GDM1 (cell line): ENCODE measurements at places on chromosomes 5 and 9.
A peak's percentile ranks its signal among the peaks of the same experiment; 100 is the strongest.

DNA sequence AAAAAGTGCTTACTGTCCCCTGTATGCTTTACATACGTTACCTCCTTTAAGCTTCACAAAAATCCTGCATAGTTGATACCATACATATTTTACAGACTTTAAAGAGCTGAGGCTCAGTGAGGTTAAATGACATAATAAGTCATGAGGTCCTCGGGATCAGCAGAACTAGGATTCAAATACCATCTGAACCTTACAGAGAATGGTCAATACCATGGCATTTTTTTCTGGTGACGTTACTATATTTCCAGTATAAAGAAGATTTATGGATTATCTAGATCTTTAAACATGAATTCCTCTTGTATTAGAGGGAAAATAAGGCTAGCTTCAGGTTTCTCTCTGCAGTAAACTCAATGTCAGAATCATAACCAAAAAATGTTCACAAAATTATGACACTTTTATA lies 153.7 kb upstream of the GPR151 start:
- DNase-seq, result no peak

DNA sequence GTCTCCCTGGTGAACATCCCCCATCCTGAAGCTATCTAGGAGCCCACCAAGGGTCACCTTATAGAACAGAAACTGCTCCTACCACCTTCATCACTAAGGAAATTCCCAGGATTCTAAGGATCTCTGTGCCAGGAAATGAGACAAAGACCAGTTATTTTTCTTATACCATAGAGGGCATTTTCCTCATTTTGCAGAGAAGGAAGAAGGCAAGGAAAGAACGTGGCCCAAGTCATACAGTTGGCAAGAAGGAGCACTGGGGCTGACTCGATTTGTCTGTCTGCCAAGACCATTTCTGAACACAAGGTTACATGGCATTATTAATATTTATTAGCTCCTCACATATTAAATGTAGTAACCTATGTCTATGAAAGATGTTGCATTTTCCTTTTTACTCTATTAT lies 49.6 kb upstream of the TNFSF15 start:
- DNase-seq, result no peak

DNA sequence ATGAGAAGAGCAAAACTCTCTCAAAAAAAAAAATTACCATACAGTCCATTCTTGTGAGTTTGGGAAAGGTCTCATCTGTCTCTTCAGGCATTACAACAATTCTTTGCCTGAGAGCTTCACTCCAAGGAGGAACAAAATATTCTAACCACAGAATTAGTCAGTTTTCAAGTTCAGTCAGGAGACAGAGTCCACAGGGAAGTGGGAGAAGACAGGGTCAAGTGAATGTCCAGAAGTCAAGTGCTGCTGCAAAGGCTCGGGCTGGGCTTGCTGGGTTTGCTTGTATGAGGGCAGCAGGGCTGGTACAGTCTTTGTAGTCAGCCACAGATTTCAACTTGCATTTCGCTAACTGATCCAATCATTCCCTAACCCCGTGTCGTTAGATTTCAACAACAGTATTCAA lies 17.6 kb upstream of the HEXB start:
- no peak for DNase-seq

DNA sequence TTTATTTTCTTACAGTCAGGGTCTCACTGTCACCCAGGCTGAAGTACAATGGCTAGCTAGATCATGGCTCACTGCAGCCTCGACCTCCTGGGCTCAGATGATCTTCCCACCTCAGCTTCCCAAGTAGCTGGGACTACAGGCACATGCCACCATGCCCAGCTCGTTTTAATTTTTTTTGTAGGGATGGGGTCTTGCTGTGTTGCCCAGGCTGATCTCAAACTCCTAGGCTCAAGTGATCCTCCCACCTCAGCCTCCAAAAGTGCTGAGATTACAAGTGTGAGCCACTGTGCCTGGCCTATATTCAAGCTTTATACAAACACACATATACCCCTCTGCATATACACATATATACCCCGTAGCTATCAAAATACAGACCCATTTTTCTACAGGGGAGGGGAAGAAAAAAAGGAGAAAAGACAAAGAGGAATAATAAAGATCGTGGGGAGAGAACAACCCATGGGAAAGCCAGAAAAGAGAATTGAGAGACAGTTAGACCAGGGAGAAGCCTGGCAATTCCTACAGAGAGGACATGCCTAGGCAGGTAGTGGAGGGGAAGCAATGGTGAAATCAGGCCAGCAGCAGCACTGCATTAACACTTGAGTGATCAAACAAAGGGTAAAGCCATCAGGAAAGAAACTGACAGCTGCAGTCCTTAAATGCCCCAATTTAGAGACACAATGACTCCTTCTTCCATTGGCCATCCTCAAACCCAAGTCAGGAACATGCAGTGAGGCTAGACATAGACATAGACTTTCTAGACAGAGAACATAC lies 102.7 kb downstream of the EFNA5 start:
- DNase-seq, result no peak

- DNase-seq, result peak; percentile 37
These were observed 362.0 kb upstream of the CDH10 start for GRCh38 chr5:25006734-25007133.
